ENCODE measurements at places on chromosomes 11 and 22. TPM values are rescaled to one million over a fixed set of nuclear protein-coding genes. Genes with fewer than 3 reads are reported as not detected.

AGBL2 gene
- total RNA-seq: 5.6 TPM

PHLDA2 gene
- not detected for total RNA-seq

GRCh38 chr11:108494182-108494581, 4.0 kb downstream of the POGLUT3 start:
- DNase-seq: no peak

- no peak for DNase-seq
These were observed 174.2 kb upstream of the DDI1 start for GRCh38 chr11:103862094-103862801.

GRCh38 chr11:113124006-113124405, 162.8 kb downstream of the NCAM1 start:
- DNase-seq: no peak

- DNase-seq: no peak
These were observed 14.1 kb downstream of the WT1 start for GRCh38 chr11:32420937-32421901.

GRCh38 chr11:45245218-45246045, 40.7 kb downstream of the SYT13 start:
- DNase-seq: no peak

- DNase-seq: no peak
These were observed 108.9 kb upstream of the OLFML1 start for GRCh38 chr11:7376386-7376785.

DNA sequence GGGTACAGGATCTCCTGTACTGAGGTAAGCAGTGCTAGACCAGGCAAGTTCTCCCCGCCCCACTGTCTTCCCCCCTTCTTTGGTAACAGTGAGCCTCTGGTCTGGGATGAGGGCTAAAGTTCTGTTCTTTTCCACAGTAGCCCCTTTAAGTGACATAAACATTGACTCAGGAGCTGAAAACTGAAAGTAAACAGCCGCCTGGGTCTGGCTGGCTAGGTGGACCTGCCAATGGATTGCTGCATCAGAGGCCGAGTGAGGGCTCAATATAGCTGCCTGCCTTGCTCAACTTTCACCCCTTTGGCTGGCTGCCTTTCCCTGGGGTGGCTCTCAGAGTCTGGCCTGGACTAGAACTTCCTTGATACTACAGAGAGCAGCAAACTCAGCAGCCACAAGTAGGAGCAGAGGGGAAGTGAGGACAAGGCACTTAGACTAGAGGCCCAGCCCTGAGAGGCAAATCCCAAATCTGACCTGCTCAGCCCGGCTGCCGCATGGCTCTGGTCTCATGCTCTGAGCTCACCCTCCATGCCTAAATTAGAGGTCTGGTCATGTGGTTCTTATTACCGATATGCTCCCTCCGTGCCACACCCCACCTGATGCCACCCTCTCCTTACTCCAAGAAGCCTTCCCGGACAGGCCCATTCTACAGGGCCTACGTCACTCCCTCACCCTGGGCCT, 9.6 kb upstream of the UCP3 start:
- no peak for DNase-seq

Data from GM23338 (cell line).